Left hindlimb (tissue), 1 donor: ENCODE measurements at places on chromosomes 1 and 21.
A peak's percentile ranks its signal among the peaks of the same experiment; 100 is the strongest.

DNA sequence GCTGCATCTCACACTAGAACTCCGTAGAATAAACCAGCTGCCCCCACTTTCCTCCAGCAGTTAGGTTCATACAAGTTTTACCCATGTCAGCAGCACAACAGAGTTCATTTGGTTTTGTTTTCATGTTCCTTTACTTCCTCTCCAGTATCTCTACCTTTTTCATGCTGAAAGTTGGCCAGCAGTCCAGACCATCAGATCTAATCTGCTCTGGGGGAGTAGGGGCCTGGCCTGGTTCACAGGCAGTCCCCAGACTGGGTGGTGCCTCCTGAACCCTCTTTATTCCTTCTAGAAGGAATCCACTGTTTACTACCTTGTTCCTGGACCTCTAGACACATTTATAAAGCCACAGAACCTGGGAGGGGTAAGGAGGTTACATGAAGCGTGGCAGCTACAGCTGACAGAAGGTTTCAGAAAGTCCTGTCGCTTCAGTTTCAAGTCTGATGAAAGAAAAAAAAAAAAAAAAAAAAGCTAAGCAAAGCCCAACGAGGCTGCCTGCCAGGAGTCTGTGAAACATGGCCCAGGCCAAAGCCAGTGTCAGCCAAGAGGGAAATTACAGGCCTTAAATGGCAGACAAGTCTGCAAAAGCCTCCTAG is 184.6 kb upstream of the JUN start:
- peak; percentile 82 for DNase-seq

GRCh38 chr21:36027347-36027746 is 33.0 kb downstream of the SETD4 start:
- no peak for DNase-seq

DNA sequence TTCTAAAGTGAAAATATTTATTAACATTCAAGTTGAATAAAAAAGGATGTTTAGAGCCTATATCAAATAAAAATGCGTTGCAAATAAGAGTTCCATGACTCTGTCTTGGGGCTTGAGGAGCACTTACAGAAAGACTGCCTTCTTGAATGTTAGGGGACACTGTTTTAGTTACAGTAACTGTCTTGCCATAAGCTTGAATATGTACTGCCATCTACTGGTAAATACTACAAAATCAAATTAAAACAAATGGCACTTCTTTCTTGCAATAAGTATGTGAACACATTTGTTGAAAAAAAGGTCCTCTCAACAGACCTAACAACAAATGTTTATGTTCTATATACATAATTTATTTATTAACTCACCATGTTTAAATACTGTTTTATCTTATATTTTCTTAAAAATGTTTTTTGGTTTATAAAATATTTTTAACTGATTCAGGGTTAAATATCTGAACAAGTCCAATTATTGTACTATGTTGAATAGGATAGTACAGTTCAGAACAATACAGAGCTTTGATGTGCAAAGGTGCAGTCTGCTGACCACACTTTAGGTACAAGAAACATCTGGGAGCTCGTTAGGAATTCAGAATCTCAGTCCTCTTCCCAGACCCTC is 199.5 kb downstream of the LRRIQ3 start:
- no peak for DNase-seq

DNA sequence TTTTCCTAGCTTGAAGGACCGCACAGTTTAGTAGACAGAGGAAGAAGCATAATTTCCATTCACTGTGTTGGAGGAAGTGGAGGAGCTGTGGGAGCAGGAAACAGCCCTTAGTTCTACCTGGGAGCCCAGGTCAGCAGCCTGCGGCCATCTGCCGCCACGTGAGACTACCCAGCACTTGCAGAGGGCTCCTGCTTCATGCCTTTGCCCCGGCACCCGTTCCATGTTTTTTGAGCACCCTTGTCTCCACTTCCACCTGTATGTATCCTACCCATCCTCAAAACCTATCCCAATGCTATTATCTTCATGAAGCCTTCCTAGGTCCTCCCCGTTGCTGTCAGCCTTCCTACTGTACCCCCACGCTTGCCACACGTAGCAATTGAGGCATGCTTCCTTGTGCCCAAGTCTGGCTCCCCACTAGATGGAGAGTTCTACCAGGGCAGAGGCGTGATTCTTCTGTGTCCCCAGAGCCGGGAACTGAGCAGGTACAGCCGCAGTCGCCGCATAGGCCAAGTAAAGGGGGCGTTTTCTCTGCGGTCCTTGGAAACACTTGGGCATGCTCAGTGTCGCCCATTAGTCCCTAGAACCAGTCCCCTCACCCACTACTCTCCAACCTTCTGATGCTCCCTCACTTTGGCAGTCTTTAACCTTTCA is 1.9 kb downstream of the SLC6A9 start:
- DNase-seq, result no peak

DNA sequence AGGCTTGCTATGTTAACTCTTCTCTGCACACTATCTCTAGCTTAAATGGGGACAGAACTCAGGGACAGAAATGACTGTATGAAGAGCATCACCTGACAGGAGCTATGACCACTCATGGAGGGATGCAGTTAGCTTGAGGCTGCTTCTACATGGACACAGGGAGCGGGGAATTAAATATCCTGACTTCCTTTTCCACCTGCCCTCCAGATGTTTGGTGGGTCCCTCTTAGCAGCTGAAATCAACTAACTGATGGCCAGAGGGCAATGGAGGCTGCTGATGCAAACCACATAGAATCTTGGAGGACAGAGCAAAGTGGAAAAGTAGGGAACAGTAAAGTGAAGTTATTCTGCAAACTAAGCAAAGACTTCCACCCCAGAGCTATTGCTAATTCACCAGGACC is 214.1 kb downstream of the USH2A start:
- DNase-seq, result no peak

- peak; percentile 94 for DNase-seq
These were observed at the start of gene TMEM50A for GRCh38 chr1:25338188-25338981. Gene TMEM50A (plus strand): TSS chr1:25338334. CDS start chr1:25340487, 2,153 bp downstream.

DNA sequence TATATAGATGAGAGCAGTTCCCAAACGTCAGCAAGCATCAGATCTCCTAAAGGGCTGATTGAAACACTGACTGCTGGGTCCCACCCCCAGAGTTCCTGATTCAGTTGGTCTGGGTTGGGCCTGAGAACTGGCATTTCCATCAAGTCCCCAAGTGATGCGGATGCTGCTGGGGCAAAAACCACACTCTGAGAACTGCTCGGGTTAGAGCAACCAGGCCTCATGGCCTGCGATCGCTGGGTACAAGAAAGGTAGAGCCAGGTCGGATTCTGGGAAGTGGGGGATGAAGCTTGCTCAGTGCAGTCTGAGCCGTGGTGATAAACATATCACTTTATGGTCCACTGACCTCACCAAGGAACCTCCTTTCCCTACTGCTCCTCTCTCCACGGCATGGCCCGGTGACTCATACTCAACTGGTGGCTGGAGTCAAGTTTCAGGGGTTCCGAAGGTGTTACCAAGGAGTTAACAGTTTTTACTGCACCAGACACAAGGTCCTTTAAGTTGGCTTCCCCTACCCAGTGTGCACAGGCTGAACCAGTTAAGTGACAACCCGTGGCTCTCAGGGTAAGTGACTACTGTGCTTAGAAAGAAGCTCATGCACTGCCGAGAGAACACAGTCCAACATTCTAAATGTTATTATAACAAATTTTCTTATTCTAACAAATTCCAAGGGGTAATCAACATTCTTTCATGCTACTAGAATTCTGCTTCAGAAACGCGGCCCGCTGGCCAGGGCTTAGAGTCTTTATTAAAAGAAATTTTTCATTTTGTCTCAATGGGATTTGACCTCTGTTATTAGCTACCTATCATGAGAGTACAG is 153.5 kb downstream of the TGFBR3 start:
- no peak for DNase-seq

DNA sequence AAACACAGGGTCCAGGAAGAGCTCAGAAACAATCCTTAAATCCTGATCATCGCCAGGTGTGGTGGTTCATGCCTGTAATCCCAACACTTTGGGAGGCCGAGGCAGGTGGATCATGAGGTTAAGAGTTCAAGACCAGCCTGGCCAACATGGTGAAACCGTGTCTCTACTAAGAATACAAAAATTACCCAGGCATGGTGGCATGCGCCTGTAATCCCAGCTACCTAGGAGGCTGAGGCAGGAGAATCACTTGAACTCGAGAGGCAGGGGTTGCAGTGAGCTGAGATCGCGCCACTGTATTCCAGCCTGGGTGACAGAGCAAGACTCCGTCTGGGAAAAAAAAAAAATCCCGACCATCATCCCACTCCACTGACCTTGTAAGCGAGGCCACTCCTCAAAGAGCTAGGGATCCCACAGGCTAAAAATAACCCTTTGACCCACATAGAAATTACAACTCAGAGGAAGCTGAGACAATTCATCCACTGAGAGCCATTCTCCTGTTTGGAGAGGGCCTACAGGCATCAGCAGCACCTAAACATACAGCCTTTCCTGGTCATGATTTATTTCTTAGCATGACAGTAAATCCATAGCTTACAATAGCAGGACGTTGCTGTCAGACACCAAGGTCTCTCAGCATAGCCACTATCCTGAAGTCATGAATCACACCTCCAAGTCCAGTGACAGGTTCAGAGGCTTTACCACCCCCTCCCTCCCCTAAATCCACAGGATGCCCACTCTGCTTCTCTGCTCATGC is 66.7 kb downstream of the TGFBR3 start:
- no peak for DNase-seq

DNA sequence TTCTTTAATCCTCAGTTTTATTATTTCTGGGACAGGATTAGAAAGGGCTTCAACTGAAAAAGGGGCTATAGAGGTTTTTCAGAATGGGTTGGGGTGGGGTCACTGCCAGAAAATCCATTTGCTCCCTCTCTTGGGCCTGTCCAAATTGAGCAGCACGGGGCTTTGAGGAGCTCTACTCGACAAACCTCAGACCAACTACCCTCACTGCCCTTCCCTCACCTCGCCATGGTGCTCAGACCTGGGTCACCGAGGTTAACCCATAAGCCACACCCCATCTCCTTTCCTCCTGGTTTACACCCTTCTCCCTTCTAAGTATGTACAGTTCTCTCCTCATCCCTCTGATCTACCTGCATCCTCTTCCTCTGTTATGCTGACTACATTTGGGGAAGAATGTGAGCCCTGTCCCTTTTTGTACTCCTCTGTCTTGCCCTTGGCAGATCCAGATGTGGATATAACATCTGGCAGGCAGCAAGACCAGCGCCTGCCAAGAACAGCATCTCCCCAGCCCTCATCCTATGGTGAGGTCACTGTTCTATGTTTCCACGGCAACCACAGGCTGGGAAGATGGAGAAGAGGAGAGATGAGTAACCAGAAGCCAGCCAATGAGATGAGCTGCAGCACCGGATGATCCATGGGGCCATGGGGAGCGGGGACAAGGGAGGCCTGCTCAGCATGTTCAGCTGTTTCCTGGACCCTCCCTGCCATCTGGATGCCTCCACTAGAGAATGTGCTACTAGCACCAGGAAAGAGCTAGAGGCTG is 3.7 kb upstream of the FABP3 start:
- peak; percentile 89 for DNase-seq

DNA sequence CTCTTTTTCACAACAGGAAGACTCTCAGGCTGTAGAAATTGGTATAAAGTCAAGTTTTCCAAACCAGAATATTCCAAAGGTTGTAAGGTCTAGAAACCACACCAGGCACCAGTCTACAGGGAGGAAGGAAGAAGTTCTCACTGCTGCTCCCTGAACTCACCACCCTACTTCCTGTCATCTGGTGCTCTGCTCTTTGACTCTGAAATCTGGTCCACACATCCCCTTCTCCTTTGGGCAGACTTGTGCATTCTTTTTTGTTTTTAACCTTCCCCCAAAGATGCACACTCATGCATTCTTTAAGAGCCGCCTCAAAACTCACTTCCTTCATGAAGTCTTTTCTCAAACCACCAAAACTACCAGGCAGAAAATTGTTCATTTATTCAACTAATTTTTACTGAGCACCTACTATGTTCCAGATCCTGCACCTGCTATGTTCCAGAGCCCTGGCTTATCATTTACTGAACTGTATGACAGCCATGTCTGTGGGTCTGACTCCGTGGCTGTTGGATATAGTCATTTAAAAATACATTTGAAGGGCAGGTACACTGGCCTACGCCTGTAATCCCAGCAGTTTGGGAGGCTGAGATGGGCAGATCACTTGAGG is 30.1 kb upstream of the EPS15 start:
- DNase-seq, result no peak

GRCh38 chr1:74485622-74486021 is 26.8 kb downstream of the LRRC53 start:
- DNase-seq, result no peak
